ENCODE measurements at places on chromosomes 7 and 10. TPM values are rescaled to one million over a fixed set of nuclear protein-coding genes. Genes with fewer than 3 reads are reported as not detected.

The PDZD7 gene
- total RNA-seq: 0.33 TPM

The PPP1R3A gene
- total RNA-seq: not detected

The SEMA3A gene
- total RNA-seq: 36.5 TPM

The FOXI2 gene
- total RNA-seq: 0.17 TPM

The VWA2 gene
- 0.17 TPM for total RNA-seq

The CYP17A1 gene
- not detected for total RNA-seq

The OLAH gene
- total RNA-seq: 2.6 TPM

The PRSS37 gene
- not detected for total RNA-seq

- no peaks in the 10 kb centered on the region for H3K36me3 ChIP-seq
- no peaks in the 10 kb centered on the region for H3K4me1 ChIP-seq
- H3K27ac ChIP-seq: no peak overlapping the region
- H3K27me3 ChIP-seq: no peaks in the 10 kb centered on the region
- H3K4me3 ChIP-seq: no peak overlapping the region
- DNase-seq: no peak
Measured at GRCh38 chr7:15504351-15504750, 57.5 kb downstream of the AGMO start.

GRCh38 chr10:21364196-21365114 lies 161.0 kb downstream of the SKIDA1 start:
- H3K4me1 ChIP-seq: peaks cover 21% of the 10 kb centered on the region
- H3K4me3 ChIP-seq: no peak overlapping the region
- DNase-seq: no peak
- no peaks in the 10 kb centered on the region for H3K27me3 ChIP-seq

- no peaks in the 10 kb centered on the region for H3K27me3 ChIP-seq
- no peaks in the 10 kb centered on the region for H3K36me3 ChIP-seq
- H3K27ac ChIP-seq: no peak overlapping the region
Measured at GRCh38 chr10:106570268-106570667, 594.2 kb downstream of the SORCS1 start.

- no peaks in the 10 kb centered on the region for H3K27me3 ChIP-seq
- no peaks in the 10 kb centered on the region for H3K4me1 ChIP-seq
- no peak overlapping the region for H3K4me3 ChIP-seq
- DNase-seq: no peak
- H3K36me3 ChIP-seq: no peaks in the 10 kb centered on the region
- no peak overlapping the region for H3K27ac ChIP-seq
Measured at GRCh38 chr7:1966631-1967200, 266.0 kb downstream of the MAD1L1 start.

DNA sequence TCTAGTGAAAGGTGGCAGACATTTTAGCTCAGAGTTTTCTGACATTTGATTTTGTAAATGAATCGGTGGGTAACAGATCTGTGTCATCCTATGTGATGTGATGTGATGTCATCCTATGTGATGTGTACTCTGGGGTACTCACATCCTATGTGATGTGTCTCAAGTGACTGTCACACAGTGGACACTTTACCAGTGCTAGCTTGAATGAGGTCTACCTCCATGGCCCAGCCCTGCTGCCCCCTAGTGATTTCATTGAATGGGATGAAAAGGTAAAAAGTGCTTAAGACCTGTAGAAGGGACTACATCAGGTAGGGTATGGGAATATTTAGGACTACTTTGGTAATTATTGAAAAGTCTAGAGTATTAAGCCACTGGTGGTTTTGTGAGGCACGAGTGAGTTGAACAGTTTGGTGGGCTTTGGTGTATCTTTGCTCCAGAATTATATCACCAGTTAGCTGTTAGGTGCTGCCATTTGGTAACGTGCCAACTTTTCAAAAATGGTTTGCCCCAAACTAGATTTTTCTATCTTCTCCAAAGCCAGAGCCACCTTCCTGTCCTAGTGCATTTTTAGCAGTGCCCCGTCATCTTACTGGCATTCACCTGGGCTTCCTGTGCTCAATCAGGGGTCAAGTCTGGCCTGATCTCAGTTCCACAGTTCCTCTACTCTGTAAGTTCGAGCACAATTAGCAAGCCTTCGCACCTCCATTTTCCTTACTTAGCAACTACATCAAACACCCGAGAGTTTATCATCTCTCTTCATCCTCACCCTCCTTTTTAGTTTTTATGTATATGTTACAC lies 9.7 kb downstream of the EIF4H start:
- no peak overlapping the region for H3K4me3 ChIP-seq
- no peak for DNase-seq
- H3K27ac ChIP-seq: no peak overlapping the region
- peaks cover 100% of the 10 kb centered on the region for H3K4me1 ChIP-seq
- peaks cover 8% of the 10 kb centered on the region for H3K36me3 ChIP-seq

DNA sequence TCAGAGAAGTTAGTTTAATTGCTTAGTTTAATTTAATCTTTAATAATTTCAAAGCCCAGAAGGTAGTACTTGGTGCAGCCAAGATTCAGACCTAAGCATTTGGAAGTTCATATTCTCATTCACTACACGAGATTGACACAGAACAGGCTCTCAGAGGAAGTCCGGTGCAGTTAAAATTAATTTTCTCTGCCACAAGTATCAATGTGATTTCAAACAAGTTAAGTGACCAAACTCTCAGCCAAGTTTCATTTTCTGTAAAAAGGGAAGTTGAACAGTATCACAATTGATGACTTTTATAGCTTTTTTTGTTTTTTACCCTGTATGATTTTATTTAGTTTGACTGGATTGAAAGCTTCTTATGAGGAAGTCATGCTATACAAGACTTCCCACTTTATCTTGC lies 1494.9 kb upstream of the LRRTM3 start:
- no peak for DNase-seq
- H3K27ac ChIP-seq: no peak overlapping the region
- no peak overlapping the region for H3K4me3 ChIP-seq
- H3K4me1 ChIP-seq: no peaks in the 10 kb centered on the region

DNA sequence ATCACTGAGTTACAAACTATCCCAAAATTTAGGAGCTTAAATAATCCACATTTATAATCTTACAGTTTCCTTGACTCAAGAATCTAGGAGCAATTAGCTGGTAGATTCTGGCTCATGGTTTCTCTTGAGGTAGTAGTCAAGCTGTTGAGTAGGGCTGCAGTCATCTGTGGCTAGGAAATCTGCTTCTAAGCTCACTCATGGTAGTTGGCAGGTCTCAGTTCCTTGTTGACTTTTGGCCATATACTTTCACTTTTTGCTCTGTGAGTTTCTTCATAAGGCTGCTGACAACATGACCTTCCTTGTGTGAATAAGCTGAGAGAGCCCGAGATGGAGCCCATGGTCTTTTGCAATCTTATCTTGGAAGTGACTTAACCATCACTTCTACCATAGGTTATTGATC lies 10.8 kb upstream of the ETV1 start:
- H3K4me1 ChIP-seq: no peaks in the 10 kb centered on the region
- no peak overlapping the region for H3K27ac ChIP-seq
- no peaks in the 10 kb centered on the region for H3K36me3 ChIP-seq
- no peak overlapping the region for H3K4me3 ChIP-seq

DNA sequence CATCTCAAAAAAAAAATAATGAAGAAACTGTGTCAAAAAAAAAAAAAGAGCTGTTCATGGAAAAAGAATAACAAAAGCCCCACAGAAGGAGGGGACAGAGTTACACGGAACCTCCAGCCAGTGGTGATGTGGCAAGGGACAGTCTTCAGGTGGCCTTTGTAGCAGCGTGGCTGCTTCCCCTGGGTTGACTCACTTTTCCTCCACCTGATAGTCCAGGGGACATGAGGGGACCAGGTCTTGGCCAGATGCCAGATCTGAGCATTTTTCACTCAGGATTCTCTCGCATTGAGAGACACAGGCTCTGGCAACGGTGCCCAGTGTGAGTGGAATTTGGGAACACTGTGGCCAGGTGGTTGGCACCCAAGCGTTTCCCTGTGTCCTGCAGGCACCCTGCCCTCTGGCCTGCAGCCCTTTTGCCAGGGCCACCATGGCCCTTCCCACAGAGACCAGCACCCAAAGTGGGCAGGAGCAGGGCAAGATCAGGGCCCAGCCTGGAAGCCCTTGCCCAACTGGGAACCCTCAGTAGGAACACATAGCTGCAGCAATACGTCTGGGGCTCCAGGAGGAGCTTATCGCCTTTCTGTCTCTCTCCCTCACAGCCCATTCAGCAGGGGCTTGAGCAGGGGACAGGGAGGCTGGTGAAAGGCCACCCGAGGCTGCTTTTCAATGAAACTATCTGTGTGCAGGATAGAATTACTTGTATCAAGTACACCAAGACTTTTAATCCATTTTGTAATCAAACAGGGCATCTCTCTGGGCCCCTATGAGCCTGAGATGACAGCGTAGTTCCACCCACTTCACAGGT lies 159.1 kb downstream of the UBE2H start:
- no peak overlapping the region for H3K4me3 ChIP-seq
- H3K36me3 ChIP-seq: peaks cover 3% of the 10 kb centered on the region
- no peaks in the 10 kb centered on the region for H3K4me1 ChIP-seq
- no peak overlapping the region for H3K27ac ChIP-seq
- peaks cover 4% of the 10 kb centered on the region for H3K27me3 ChIP-seq

DNA sequence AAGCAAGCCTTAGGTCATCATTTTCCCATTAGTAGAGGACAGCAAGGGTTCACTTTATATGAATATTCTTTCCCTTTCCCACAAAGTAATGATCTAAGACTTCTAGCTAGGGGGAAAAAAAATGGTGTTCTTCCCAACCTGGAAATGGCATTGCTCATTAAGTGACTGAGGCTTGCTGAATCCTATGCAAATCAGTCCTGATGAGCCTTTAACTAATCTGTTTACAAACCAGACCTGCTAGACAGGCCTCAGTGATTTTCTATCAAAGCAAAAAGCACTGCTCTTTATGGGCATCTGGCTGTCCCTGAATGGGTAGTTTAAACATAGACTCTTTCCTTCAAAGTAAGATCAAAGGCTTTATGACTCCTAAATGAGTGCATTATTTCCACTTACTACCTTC lies 146.3 kb downstream of the HIBADH start:
- no peaks in the 10 kb centered on the region for H3K36me3 ChIP-seq
- H3K27me3 ChIP-seq: no peaks in the 10 kb centered on the region
- H3K4me3 ChIP-seq: no peak overlapping the region

GRCh38 chr10:112519133-112519761 lies 72.2 kb downstream of the VTI1A start:
- no peaks in the 10 kb centered on the region for H3K27me3 ChIP-seq
- no peak overlapping the region for H3K4me3 ChIP-seq
- no peaks in the 10 kb centered on the region for H3K36me3 ChIP-seq
- DNase-seq: no peak
- no peaks in the 10 kb centered on the region for H3K4me1 ChIP-seq

DNA sequence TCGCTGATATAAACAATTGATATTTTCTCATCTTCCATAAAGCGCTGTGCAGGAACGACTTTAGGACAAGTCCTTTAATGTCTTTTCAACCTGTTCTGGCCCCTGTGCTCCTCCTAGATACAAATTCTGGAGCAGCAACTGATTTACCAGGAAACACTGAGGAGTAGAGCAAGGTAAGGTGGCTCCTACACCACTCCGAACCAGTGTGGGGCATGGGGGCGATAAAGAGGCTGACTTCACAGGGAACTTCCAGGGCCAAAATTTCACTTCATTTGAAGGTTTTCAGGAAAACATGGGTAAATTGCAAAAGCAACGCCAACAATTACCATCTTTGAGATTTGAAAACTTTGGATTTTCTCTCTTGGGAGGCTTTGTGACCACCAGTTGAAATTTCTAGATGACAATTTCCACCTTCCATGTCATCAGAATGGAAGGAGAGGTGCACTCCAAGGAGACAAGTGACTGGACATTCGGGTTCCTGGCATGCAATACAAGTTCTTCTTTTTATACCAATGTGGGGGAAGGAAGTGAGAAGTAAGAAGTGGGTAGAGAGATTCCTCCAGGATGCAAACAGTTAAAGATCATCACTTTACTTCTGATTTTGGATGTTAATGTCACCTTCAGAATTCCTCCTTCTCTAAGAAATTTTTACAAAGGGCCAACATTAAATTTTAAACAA lies 118.5 kb downstream of the FAM107B start:
- no peak overlapping the region for H3K27ac ChIP-seq
- no peak for DNase-seq
- no peaks in the 10 kb centered on the region for H3K27me3 ChIP-seq
- H3K4me1 ChIP-seq: peaks cover 11% of the 10 kb centered on the region
- no peaks in the 10 kb centered on the region for H3K36me3 ChIP-seq

GRCh38 chr10:63761243-63761642 lies 240.0 kb downstream of the REEP3 start:
- H3K36me3 ChIP-seq: no peaks in the 10 kb centered on the region
- no peak overlapping the region for H3K4me3 ChIP-seq
- H3K4me1 ChIP-seq: no peaks in the 10 kb centered on the region
- H3K27me3 ChIP-seq: no peaks in the 10 kb centered on the region
- H3K27ac ChIP-seq: no peak overlapping the region

DNA sequence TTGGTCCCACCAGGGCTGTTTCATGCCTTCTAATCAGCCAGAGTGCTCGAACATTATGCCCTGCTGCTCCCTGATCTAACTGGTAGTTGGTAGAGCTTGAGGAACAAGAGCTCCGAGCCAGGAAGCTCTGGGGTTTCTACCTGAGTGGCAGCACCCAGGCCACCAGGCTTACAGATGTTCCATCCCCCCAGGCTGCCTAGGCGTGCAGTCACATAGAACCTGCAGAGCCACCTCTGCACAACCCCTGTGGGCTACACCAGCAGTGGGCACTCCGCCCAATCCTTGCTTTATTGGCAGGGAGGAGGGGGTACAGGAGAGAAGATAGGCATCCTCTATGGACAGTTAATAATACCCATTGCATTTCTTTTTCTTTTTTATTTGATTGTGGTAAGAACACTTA lies 21.8 kb downstream of the MAP3K8 start:
- H3K4me1 ChIP-seq: peaks cover 72% of the 10 kb centered on the region
- H3K27ac ChIP-seq: peak overlapping the region; percentile 91
- peaks cover 45% of the 10 kb centered on the region for H3K36me3 ChIP-seq
- no peak for DNase-seq

DNA sequence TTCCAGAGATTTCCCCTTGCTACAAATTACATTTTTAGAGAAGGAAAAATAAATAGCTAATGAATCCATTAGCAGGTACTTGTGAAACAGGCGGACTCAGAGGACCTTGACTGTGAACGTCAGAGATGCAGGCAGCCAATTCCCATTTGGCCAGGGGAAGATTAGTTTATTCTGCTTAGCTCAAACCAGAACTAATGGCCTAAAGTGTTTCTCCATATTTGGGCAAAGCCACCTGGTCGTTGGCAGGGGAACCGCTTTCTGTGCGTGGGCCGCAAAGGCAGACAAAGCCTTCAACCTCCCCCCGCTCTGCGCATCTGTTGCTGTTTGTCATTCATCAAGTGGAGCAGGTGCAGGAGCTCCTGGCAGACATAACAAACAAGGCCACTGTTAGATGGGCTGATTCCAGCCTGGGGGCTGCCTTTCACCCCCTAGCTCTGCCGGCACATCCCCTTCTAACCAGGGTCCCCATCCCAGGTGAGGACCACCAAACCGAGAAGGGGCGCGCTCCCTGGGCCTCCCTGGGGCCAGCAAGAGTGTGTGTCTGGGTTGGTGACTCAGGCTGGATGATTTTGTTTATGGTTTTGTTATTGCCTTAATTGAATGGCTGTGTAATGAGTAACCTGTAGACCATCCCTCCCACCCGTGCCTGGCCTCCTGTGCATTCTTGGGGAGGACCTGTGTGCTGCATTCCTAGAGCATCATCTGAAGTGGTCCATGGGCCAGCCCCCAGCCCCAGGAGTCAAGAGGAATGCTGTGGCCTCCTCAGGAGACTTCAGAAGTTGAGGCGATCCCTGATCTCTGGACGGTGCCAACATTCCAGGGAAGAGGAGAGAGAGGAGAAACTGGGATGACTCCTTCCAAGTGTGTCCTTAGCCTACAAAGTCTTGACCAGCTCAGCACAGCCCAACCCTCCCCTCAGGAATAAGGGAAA lies 14.5 kb upstream of the CPA1 start:
- H3K27ac ChIP-seq: no peak overlapping the region
- no peak for DNase-seq
- no peaks in the 10 kb centered on the region for H3K27me3 ChIP-seq
- no peak overlapping the region for H3K4me3 ChIP-seq
- H3K36me3 ChIP-seq: no peaks in the 10 kb centered on the region
